Activated CD4-positive, alpha-beta T cell treated with anti-CD3 and anti-CD28 coated beads for 24 hours (primary cell): ENCODE measurements at places on chromosomes 11 and 22.

GRCh38 chr22:17845790-17846189 is 71.5 kb upstream of the BID start:
- no peak for DNase-seq

- DNase-seq = no peak
These were observed 41.1 kb downstream of the MN1 start for GRCh38 chr22:27760474-27760873.

GRCh38 chr11:82750643-82751139 is 17.0 kb upstream of the FAM181B start:
- DNase-seq = no peak

GRCh38 chr11:12534549-12534948 is 139.7 kb upstream of the TEAD1 start:
- DNase-seq = no peak

GRCh38 chr22:49599039-49599438 is 228.6 kb downstream of the BRD1 start:
- DNase-seq = no peak

DNA sequence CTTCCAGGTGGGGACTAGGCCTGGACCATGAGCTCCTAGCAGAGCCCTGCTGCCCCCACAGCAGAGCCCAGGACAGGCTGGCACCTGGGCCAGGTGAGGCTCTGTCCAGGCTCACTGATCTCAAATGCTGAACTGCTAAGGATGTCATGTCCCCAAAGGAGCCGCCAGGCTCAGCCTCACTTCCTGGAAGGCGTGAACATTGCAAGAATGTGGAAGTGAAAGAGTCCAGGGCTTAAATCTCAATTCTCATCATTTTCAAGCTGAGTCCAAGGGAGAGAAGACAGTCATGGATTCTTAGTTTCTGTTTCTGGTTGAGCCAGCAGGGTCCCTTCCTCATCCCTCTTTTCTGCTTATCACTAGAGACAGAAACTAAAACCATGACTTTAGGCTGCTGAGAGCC is 5.0 kb downstream of the ASCL2 start:
- DNase-seq = no peak

- DNase-seq = no peak
These were observed 22.3 kb downstream of the SLC6A5 start for GRCh38 chr11:20621679-20622078.
